Right ventricle myocardium superior (tissue), 1 donor: ENCODE measurements at places on chromosomes 4 and X. TPM values are rescaled to one million over a fixed set of nuclear protein-coding genes. Genes with fewer than 3 reads are reported as not detected.

TMEM156 gene
- not detected for total RNA-seq

GC gene
- 0.24 TPM for total RNA-seq

ZFP92 gene
- 0.65 TPM for total RNA-seq

CAPN6 gene
- total RNA-seq: 0.08 TPM

ZNF595 gene
- total RNA-seq: 6.8 TPM

MAGEC2 gene
- total RNA-seq: not detected

SPIN2A gene
- total RNA-seq: 0.46 TPM

COX7B2 gene
- not detected for total RNA-seq

CFI gene
- 10.6 TPM for total RNA-seq

DNA sequence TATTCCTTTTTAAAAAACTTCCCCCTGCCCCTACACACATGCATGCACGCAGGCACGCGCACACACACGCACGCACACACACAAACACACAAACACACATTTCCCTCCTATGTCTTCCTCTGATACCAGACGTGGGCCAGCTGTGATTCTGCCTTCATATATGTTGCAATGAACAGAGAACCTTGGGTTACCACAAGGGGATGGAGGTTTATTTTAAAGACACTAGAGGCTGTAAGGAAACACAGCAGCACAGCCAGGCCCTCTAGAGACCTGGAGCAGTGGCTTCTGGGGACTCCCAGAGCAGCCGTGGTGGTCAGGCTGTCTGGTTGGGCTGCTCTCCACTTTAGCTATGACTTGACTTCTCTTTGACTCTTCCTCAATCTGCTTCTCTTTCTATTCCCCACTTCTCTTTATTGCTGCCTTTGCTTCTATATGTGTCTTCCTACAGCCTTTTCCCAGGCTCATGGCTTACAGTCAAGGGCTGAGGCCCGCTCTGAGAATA, 3.2 kb upstream of the TLR10 start:
- peak; percentile 47 for DNase-seq

DNA sequence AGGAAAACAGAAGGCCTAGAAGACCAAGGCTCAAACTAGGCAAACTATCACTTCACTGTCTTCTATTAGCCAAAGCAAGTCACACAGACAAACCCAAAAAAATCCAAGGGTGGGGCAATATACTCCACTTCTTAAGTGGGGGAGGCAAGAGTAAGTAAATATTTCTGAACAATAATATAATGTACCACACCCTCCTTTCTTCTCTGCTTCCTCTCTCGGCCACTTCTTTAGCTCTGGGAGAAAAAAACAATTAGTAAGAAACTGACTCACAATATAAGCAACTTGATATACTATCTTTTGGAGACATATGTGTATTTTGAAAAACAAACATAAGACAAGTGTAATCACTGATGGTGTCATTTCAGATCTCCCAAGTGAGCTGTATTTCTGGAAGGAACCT, 14.8 kb downstream of the DCAF8L1 start:
- no peak for DNase-seq

- no peak for DNase-seq
Measured at GRCh38 chr4:164177153-164177552, 576.8 kb upstream of the SMIM31 start.

DNA sequence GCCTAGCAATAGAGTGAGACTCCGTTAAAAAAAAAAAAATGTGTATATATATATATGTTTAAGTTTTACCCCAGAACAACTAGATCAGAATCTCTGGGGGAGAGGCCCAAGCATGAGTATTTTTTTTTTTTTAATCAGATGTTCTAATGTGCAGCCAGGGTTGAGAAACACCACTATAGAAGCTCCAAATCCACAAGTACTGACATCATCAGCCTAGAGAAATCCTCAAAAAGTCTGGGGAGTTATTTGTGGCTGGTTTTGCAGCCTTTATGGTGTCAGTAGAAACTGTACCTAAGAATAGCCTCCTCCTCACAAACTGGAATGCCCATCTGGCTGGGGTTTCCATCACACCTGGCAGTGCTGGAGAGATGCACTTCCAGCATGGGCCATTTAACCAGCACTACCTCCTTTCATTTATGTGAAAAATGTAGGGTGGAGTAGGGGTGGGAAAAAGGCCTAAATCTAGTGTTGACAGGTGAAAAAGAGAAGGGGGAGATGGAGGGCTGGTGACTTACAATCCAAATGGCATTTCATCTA, 93.5 kb downstream of the CBLL2 start:
- DNase-seq: no peak

GRCh38 chrX:153644356-153645125, 2.5 kb upstream of the DUSP9 start:
- DNase-seq: no peak

DNA sequence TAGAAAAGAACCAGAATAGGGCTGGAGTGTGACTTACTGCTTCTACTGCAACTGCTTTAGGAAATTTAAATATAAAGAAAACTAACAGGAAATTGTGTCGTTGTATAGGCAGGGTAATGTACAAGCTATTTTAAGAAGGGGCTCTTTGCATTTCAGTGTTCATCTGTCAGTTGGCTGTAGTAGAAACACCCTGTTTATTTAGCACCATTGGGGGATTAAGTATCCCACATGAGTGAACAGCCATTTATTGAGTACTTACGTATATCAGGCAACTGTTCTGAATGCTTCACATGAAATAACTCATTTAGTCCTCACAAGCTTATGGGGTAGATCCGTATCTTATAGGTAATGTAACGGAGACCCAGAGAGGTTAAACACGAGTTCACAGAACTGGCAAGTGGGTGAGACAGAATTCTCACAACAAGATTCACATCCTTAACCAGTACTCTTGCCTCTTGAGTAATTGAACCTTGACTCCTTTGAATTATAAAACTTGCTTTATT, 23.9 kb downstream of the STIM2 start:
- DNase-seq: no peak

DNA sequence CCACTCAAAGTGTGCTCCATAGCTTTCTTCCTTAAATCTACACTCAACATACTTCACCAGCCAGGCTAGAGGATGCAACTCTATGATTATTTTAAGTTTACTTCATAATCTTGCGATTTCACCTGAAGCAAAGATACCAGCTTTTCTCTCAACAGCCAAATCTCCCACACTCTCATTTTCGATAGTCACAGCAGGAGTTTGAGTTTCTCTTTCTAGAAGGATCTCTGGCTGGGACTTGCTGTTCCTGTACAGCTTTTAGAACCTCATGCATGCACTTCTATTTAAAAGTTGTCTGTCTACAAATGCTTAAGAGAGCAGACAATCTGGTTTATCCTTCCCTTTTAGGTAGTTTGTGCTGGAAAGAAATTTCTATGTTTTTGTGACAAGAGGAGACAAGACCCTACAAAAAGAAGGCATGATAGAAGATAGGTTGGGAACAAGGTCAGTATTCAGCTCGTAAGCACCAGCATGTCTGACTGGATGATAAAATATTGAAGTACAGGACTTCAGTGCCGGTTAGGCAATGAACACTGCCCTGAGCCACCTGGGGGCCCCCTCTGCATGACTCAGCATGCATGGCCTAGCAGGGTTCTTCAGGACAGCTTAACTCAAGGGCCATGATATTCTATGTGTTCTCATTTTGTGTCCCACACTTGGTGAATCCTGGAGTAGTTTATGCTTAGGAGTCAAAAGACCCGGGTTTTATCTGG, 65.6 kb downstream of the ATXN3L start:
- no peak for DNase-seq

DNA sequence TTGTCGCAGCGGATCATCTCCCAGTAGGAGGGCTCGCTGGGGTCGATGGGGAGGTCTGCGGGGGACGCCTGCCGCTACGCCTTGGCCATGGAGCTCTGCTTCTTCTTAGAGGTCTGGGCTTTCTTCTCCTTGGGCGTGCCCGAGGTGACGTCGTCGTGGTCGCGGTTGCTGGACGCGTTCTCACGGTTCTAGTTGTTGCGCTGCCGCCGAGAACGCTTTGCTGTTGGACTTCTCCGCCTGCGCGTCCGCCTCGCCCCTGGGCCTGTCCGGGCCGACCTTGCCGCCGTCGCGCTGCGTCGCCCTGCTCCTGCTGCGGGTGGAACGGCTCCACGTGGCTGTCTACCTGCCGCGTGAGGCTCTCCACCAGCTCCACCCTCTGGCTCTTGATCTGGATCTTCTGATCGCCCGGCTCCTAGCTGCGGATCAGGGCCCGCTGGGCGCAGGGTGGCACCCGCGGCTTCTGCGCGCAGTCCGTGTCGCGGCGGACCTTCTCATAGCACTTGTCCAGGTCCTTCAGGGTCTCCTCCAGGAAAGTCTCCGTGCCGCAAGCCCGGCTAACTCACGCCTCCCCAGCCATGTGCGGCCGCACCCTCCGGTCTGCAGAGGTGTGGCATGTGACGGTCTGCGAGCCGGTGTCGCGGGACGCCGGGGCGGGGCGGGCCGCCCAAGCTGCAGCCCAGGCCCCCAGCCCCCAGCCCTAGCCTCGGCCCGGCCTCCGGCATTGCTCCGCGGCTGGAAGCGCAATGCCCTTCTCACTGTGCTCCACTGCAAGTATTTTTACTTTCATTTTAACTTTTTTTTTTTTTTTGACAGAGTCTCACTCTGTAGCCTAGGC, 40.5 kb upstream of the OGT start:
- DNase-seq: peak; percentile 73

DNA sequence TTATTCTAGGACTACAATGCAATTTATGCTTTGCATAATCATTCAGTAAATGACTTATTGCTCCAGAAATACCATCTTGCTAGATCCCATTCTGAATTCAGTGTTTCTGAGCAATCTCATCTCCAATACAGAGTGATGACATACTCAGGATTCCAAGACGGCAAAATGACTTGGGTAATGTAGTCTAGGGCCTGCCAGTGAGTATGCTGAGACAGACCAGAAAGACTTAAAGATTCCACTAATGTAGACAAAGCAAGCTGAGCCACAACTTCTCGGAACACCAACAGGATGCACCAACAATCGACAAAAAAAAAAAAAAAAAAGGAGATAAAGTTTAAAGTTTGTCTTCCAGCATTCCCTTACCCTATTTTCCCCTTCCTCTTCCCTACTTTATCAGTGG, 919 bp upstream of the SEC24B start:
- DNase-seq: no peak

- DNase-seq: no peak
Measured at GRCh38 chrX:154800478-154801210, 4.6 kb downstream of the MPP1 start.

GRCh38 chrX:68431836-68432235, 1.5 kb downstream of the OPHN1 start:
- no peak for DNase-seq

DNA sequence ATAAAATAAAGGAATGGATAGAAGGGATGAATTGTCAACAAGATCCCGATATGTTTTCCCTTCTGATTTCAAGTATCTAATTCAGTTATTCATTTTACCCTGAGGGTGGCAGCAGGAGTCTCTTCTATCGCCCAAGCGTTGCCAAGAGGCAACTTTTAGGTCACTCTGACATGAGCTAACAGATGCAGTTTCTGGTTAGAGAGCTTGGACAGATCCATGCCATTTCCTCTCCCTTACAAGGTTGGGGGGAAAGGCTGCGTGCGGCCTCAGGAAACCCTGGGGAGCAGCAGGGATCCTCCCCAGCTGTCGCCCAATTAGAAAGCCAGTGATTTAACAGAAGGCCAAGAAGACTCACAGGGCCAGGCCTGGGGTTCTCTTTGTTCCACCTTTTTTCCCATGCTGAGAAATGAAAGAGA, 35.3 kb upstream of the WAS start:
- no peak for DNase-seq

DNA sequence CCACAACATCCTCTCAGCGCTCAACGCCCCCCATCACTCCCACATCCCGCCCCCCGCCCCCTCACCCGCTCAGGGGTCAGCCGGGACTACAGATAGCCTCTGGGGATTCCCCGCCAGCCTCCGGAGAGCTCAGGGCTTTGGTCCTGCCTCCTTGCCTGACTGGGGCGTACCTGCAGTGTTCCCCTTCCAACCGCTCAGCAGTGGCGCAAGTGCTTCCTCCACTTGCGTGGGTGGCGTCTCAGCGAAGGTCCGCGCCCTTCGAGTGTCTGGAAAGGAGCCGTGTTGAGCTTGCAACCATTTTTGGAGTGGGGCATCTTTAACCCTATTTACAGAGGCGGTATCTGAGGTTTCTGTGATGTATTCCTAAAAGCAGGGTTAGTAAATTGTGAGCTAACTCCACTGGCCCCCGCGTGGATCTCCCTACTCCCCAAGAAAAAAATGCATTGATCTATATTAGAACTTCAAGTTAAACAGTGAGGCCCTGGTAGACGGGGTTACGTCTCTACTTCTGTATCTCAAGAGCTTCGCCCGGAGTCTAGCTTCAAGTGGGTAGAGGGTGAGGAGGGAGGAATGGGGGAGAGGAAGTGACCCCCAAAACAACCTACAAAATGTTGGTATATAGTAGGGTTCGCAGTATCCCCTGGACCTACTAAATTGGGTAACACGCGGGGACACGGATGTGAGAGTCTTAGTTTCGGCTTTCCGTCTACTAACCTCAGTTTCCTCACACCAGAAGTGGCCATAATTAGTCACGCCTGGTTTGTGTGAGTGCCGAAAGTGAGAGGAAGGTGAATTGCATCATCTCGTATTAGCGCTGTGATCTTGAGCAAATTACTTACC, 16.1 kb downstream of the NKX3-2 start:
- no peak for DNase-seq

DNA sequence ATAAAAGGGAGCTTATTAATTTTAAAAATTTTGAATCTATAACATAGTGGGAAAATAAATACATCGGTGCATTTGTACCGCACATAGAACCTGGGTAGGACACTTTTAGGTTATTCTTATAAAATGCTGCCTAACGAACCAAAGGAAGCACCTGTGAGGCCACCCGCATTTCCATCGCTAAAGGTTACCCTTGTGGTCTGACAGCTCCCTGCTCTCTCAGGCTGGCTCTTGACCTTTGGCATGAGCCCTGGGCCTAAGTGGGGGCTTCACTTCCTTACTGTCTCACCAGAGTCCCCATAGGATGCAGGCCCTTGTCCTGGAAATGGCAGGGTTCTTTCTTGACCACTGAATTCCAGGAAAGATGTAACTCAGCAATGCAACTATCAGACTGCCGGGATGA, 46.0 kb downstream of the HADH start:
- no peak for DNase-seq

- peak; percentile 72 for DNase-seq
Measured at GRCh38 chr4:186144946-186145569, 40.6 kb downstream of the FAM149A start.

DNA sequence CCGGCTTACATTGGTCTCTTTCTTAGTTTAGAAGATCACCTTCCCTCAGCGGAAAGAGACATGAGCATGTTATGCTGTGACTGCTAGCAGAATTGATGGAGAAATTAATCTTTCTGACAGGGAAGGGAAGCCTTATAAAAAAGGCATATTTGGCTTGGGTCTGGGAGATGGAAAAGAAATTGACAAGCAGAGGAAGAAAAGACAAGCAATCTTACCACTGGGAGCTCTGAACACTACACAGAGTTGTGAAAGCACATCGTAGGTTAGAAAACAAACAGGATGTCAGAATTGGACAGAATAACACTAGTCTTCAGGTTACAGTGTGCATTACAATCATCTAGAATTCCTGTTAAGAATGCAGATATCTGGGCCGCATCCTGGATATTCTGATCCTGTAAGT, 1493.8 kb upstream of the IGFBP7 start:
- no peak for DNase-seq
